Caki2 (cell line): ENCODE measurements at places on chromosomes 1 and 21.

DNA sequence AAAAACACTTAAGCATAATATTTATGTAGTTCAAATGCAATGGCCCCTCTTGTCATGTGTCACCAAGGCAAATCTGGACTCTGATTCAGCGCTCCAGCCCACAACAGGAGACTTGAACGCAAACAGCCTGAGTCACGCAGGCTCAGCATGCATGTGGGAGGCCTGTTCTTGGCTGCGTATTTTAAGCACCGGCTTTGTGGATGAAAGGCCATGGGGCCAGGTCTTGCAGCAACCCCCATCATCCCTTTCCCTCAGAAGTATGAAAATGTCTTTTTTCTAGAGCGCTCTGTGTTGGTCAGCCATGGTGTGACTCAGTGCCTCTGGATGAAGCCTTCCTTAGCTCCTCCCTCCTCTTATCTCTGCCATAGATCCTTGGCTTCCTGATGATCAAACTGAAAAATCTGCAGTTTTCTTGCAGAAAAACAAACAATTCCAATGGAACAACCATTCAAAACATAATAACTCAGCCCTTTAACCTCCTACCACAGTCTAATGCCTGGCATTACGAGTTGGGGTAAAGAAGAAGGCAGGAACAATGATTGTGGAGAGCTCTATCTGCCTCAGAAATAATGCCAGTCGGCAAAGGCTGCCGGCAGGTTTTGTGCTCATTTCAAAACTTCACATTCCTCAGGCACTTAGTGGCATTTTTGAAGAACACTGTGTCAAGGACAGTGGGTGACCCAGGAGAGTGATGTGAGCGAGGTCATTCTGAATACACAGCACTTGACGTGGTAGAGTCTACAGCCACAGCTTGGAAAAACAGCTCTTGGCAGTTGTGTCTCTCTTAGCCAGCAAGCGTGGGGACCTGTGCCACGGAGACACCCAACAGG is 167.5 kb downstream of the CLIC6 start:
- DNase-seq, result peak; percentile 100

GRCh38 chr1:2594641-2595131 is 8.1 kb downstream of the PRXL2B start:
- no peak for DNase-seq

DNA sequence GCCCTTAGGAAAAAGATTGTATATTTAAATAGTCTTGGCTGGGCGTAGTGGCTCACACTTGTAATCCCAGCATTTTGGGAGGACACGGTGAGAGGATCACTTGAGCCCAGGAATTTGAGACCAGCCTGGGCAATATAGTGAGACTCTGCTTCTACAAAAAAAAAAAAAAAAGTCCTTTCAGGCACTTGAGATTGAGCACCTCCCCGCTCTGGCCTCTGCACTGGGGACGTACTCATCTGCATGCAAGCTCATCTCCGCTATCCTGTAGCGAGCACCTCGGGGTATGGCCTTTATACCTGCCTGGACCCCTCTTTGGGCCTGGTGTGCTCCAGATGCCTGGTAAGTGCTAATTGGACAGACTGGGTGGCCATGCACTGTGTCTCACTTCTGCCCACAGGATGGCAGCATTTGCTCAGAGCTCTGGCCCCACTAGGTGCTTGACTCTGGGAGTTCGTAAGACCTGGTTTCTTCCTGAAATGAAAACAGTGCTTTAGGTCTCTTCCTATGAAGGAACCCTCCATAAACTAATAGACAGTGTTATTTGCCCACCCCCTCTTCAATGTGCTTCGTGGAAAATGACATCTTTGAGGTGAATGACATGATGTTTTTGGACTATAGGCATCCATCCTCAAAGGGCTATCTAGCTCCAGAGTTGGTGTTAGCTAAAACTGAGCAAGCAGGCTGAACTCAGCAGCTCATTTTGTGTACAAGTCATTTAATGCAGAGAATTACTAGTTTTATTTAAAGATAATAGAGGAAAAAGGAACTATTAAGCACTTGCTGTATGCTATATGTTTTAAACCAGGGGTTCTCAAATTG is 61.7 kb upstream of the ADAR start:
- peak; percentile 60 for DNase-seq

GRCh38 chr1:210441028-210441427 is 112.3 kb downstream of the HHAT start:
- no peak for DNase-seq

DNA sequence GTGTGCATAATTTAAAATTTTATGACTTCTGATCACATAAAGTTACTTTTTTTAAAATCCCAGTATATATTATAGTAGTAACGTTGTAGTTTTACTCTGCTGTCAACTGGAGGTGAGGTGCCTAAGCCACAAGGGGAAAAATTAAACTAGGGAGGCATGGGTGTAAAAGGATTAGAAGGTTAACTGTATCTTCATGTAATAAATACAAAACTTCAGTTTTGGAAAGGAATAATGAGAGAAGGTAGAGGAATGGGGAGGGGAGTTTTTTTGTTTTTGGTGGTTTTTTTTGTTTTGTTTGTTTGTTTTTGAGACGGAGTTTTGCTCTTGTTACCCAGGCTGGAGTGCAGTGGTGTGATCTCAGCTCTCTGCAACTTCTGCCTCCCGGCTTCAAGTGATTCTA is 5.7 kb downstream of the SLC25A33 start:
- no peak for DNase-seq

DNA sequence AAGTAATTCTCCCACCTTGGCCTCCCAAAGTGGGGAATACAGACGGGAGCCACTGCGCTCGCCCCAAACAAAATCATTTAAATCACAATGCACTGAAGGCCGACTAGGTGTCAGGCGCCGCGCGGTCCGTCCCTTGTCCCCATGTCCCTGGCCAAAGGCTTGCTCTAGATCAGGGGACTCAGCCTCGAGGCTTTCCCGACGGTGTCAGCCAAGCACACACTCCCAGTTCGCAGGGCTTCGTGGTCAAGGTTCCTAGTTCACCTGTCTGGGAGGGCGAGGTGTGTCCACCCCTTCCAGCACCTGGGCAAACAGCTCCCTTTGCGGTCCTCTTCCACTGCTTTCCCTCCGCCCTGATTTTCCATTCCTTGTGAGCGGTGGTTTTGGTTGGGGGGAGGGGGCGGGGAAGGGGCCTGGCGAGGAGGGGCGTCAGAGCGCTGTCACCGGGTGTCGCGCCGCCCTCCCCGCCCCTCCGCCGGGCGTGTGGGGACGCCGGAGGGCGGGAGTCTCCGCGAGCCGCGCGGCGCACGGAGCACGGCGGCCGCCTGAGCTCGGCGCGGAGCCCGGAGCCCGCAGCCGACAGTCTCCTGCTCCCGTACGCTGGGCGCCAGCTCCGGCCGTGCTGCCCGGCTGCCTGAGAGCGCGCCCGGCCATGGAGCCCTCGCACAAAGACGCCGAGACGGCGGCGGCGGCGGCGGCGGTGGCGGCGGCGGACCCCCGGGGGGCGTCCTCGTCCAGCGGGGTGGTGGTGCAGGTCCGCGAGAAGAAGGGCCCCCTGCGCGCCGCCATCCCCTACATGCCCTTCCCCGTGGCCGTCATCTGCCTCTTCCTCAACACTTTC is at the start of gene STUM:
STUM (plus strand) TSS at position 509 of the 838 bp plus-strand sequence; CDS start at position 650, 141 bp downstream.
- DNase-seq, result no peak

DNA sequence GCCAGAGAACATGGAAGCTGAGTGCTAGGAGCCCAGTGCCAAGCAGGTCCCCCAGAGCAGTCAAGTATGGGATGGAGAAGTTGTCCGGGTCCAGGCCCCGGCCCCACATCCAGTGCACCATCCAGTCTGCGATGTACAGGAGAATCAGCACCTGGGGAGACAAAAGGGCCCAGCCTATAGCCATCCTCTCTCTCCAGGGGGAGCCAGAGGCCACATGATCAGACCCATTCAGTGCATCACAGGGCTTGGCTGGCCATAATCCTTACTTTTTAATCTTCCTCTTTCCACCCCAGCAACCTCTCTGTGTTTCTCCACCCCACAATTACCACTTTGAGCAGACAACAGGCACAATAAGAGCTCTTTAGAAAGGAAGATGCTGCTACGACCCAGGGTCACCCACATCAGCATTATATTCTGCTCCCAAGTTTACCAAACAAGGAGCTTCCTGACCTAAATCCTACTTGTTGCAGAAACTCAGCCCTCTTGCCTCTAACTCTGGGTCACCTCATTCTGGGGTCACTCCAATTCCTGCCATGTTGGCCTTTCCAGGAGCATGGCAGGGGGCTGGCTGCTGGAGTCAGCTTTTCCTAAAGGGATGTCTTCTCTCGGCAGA is 16.4 kb upstream of the RAB29 start:
- peak; percentile 32 for DNase-seq

DNA sequence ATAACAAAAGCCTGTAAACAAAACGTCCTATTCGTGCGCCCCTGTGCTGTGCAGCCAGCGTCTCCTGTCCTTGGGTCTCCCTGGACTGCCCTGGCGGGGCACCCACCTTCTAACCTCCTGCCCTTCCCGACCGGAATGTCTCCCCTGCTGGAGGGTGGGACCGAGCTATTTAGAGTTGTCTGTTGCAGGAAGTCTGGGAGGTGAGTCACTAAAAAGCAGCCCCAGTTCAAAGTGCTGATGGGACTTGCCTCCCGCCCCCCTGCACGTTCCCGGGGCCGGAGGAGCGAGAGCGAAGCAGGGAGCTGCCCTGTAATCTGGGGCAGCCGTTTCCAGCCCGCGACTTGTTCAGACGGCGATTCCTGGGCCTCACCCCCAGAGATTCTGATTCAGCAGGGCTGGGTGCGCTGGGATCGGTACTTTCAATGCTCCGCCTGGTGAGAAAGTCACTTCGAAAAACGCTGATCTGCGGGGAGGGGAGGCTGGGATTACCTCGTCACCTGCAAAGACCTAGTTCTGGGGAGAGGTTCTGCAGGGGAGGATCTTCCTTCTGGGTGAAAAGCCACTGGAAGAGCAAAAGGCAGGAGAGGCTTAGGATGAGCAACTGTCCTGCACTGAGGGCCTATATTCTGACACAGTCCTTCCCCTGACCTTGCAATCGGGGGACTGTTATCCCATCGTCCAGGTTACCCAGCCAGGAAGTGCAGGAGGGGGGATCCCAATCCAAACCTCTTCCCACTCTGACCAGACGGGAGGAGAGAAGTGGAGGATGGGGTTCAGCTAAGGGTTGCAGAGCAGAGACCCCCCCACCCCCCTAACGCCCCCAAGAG is 1.2 kb upstream of the DHRS3 start:
- DNase-seq, result peak; percentile 91

DNA sequence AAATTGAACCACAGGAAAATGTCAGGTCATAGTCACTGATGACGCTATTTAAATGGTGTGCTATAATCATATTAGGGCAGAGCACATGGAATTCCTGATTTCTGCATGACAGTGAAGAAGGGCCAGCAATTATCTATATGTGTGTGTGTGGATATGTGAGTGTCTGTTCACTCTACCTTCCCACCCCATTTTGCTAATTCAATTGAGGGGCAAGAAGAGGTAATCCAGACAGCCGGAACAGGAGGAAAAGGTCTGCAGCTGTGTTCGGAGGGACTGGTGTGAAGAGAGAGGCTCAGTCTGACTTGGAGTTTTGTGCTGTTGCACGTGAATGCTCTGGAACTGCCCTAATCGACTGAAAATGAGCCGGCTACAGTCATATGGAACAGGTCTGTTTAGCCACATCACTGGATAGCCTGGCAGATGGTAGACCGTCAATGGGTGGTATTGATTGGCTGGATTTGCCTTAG is 5.1 kb upstream of the ELAVL4 start:
- DNase-seq, result no peak

DNA sequence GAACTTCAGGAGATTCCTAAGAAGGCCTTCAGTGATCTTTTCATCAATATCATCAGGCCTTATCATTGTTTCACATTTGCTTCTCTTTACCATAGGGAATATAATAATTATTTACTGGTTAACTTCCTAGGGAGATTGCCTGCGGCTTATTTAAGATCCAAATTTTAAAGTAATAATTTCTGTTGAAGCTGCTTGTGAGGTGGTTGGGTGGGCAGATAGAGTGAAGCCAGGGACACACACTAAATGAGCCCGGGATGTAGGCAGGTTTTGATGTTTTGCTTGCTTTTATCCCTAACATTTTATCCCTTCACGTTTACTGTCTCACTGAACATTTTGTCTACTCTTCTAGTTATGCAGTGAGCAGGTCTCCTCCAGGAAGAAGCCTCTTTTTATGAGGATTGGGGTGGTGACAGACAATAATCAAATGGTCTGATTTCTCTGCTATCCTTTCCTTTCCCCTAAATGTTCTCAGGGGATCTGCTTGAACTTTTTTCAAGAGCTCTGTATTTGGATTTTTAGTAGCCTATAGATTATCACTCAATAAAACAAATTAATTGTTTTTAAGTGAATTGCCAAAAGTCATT is 164.7 kb downstream of the RUNX1 start:
- DNase-seq, result peak; percentile 44

DNA sequence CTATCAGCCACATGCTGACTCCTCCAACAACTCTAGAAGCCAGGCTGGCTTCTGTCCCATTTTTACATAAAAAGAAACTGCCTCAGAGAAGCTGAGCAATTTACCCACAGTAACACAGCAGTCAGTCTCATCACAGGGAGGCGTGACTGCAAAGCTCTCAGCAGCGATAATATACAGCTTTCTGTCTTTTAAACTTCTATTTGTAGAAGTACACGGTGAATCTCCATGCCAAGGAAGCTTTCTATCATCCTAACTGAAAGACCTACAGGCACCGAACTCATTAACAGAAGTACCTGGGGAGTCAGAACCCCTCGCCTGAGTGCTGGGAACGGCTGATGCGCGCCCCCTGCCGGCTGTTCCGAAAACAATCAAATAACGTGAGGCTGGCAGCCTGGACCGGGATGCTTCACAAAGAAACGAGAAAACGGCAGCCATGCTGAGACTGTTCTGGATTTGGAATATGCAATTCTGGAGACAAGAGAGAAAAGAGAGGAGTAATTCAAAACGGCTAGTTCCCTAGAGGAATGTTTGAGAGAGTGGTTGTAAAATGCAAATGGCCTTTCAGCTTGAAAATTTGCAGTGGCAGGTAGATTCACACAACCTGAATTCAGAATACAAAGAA is 43.5 kb upstream of the RAB4A start:
- DNase-seq, result peak; percentile 62

DNA sequence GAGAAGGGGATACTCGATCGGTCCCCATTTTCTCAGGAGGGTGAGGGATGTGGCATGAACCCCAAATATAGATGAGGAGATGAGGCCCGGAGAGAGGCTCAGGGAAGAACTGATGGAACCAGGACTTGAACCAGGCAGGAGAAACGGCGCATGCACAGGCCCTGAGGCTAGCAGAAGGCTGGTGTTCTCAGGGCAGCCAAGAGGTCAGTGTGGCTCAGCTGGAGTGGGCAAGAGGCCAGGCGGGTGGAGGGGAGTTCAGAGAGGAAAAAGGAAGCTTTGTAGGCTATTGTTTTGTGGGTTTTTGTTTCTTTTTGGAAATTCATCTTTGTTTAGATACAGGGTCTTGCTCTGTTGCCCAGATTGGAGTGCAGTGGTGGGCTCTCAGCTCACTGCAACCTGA is 122.0 kb downstream of the LACTBL1 start:
- no peak for DNase-seq
